ENCODE measurements at places on chromosomes 2 and 18. TPM values are rescaled to one million over a fixed set of nuclear protein-coding genes. Genes with fewer than 3 reads are reported as not detected.

Gene CTIF
- 59.0 TPM for total RNA-seq

Gene AOX1
- 1.7 TPM for total RNA-seq

Gene ICOS
- total RNA-seq, result under 0.01 TPM

Gene REEP1
- total RNA-seq, result 125 TPM

Gene GLB1L
- 3.4 TPM for total RNA-seq

Gene G6PC2
- total RNA-seq, result not detected

Gene FLACC1
- total RNA-seq, result 3.0 TPM

Gene FHOD3
- total RNA-seq, result 41.6 TPM

Gene POU3F3
- 230 TPM for total RNA-seq

Gene CNOT9
- total RNA-seq, result 31.7 TPM

Gene WDR33
- 65.6 TPM for total RNA-seq

Gene EML6
- total RNA-seq, result 3.4 TPM

Gene MC5R
- 0.25 TPM for total RNA-seq

Gene SCG2
- total RNA-seq, result 81.9 TPM

Gene POTEI
- total RNA-seq, result under 0.01 TPM

Gene ZNF521
- total RNA-seq, result 12.5 TPM

Gene HOXD11
- total RNA-seq, result not detected

Gene UCN
- 1.2 TPM for total RNA-seq

Gene UGT1A4
- not detected for total RNA-seq

Gene FBXO48
- total RNA-seq, result 0.49 TPM

Gene NTSR2
- 0.25 TPM for total RNA-seq

Gene RPIA
- 8.1 TPM for total RNA-seq

Gene ALPG
- total RNA-seq, result not detected

Gene VRK2
- total RNA-seq, result 4.2 TPM

Gene TANC1
- 5.9 TPM for total RNA-seq

Gene TTN
- total RNA-seq, result 1.2 TPM

Gene IL37
- not detected for total RNA-seq

Gene WNT6
- not detected for total RNA-seq

Gene LTBP1
- 30.7 TPM for total RNA-seq

Gene RAB27B
- 22.9 TPM for total RNA-seq

Gene TBR1
- 95.6 TPM for total RNA-seq

Gene ITPRIPL1
- total RNA-seq, result 3.4 TPM

Gene GCG
- 0.49 TPM for total RNA-seq

Gene HOXD12
- total RNA-seq, result not detected

Gene OSBPL6
- total RNA-seq, result 15.7 TPM

Gene GREB1L
- 0.74 TPM for total RNA-seq

Gene LYG2
- not detected for total RNA-seq

Gene C2orf78
- total RNA-seq, result not detected

Gene CYS1
- 0.49 TPM for total RNA-seq

Gene ABCA12
- 0.74 TPM for total RNA-seq

Gene COL3A1
- total RNA-seq, result 105 TPM

Gene ATF2
- total RNA-seq, result 94.4 TPM

Gene CYP1B1
- total RNA-seq, result 9.3 TPM

Gene HMSD
- 0.25 TPM for total RNA-seq

Gene GNLY
- not detected for total RNA-seq

Gene RTN4
- total RNA-seq, result 578 TPM

Gene RNU2-63P
- total RNA-seq, result not detected

Gene VAMP5
- 3.4 TPM for total RNA-seq

Gene CTAGE1
- not detected for total RNA-seq

Gene ZSWIM2
- 0.49 TPM for total RNA-seq

Gene SOWAHC
- 30.2 TPM for total RNA-seq

Gene SCYGR4
- not detected for total RNA-seq

Gene ELMOD3
- 19.7 TPM for total RNA-seq

Gene AUP1
- 36.1 TPM for total RNA-seq

Gene CTNNA2
- total RNA-seq, result 122 TPM

All from temporal lobe (tissue), 4 donors.